ENCODE measurements at places on chromosomes 13 and 19.

GRCh38 chr19:694481-695351 lies 536 bp downstream of the PRSS57 start:
- no peak for DNase-seq

DNA sequence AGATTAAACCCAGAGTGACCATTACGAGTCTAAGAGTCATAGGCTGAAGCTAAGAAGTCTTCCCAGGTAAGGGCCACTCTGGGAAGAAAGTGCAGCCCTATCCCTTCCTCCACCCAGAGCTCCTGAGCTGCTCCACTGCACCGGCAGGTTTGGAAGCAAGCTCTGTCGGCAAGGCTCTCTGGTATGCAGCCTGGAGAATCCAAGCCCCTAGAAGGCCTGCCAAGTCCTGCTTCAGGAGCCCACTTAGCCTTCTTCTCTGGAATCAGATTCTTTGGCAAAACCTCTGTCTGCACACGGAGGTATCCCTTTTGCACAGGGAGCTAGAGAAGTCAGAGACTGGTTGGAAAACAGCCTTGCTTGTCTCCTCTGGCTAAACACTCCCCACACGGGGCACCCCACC lies 58.5 kb downstream of the CEBPG start:
- no peak for DNase-seq

DNA sequence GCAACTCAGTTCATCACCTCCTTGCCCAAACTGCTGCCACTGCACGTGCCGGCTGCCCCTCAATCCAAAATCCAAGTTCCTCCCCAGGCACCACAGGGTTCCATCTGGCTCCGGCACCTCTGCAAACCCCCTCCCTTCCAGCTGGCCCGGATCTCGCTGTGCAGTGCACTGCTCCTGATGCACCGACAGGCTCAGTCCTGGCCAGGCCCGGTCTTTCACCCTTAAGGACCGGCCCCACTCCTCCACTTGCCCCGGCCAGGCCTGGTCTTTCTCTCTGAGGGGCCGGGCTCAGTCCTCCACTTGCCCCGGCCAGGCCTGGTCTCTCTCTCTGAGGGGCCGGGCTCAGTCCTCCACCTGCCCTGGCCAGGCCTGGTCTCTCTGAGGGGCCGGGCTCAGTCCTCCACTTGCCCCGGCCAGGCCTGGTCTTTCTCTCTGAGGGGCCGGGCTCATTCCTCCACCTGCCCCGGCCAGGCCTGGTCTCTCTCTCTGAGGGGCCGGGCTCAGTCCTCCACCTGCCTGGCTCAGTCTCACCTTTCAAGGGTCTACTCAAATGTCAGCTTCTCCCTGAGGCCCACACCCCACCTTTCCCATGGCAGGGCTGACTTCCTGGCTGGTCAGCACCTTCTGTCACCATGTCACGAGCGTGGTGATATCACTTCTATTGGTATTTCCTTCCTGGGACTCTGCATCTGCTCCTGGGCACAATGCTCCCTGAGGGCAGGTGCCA lies 6.9 kb downstream of the ZNF787 start:
- DNase-seq, result no peak

DNA sequence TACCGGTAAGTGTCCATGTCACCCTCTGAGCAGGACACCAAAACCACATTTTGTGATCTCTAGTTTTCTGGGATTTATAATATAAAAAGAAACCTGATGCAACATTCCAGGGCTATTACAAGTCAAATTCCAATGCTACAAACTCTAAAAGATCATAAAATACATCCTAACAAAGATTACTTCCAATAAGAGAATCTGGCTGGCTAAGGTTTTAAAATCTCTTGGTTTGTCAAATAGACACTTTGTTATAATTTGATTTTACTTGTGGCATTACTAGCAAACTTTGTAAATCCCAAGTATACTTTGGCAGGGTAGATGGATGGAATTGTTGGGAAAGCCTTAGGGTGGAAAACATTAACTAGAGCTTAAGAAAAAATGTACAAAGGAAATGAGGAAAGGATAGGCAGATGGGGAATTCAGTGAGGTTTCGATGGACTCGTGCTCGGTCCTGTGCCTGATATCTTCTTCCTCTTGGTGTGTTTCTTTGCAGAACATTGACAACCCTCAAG lies 74.0 kb upstream of the POMP start:
- no peak for DNase-seq

Measured in GM20000 (cell line).